ENCODE measurements at places on chromosomes 7 and 10.

DNA sequence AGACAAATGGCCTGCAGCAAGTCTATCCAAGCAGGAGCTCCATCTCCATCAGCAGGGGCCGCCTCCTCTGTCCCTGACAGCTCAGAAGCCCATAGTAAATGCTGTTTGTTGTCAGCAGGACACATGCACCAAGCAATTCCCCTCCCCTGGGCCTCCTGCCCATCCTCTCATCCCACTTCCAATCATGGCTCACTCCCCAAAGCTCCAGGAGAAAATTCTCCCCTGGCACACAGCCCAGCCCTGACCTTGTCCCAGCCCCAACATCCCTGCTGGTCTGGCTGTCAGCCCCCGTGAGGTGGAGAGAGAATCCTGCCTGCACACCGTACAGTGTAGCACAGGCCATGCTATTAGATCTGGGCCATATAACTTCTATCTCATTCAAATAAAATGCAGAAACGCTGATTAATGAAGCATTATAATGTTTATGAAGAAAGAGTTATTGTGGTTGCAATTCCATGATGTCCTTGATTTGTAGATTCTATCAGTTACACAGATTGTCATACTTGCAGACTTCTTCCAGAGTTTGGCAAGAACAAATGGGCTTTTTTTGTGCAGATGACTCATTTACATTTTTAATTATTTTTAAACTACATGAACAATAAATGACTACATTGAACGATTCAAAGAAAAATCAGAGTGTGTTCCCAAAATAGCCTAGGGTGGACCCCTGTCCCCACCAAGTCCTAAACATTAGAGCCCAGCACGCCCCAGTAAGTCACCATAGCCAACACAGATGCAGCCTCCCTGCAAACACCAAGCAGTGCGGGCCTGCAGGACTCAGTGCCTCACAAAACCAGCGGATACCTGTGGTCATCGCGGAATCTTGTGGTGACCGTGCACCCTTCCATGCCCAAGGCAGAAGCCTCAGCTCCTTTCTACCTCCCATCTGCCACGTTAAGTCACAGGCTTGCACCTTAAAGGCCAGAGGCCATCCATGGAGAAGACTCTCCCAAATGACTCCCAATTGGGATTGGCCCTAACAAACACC is 70.1 kb downstream of the COBL start:
- no peak for DNase-seq

DNA sequence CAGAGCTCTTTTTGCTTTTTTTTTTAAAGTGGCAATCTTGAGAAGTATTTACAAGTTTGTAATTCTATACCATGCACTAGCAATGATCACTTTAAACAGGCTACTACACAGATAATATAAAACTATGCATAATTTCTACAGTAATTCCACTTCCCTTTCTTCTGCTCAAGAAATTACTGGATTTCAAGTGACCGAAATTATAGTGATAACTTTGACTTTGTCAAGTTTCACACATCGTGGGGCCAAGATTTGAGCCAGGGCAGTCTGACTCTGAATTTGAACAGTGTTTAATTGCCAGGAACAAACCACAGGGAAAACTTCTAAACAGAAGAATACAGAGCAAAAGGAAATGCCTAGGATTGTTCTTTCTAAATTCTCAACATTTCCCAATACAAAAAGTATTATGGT is 288.3 kb upstream of the MKLN1 start:
- no peak for DNase-seq

DNA sequence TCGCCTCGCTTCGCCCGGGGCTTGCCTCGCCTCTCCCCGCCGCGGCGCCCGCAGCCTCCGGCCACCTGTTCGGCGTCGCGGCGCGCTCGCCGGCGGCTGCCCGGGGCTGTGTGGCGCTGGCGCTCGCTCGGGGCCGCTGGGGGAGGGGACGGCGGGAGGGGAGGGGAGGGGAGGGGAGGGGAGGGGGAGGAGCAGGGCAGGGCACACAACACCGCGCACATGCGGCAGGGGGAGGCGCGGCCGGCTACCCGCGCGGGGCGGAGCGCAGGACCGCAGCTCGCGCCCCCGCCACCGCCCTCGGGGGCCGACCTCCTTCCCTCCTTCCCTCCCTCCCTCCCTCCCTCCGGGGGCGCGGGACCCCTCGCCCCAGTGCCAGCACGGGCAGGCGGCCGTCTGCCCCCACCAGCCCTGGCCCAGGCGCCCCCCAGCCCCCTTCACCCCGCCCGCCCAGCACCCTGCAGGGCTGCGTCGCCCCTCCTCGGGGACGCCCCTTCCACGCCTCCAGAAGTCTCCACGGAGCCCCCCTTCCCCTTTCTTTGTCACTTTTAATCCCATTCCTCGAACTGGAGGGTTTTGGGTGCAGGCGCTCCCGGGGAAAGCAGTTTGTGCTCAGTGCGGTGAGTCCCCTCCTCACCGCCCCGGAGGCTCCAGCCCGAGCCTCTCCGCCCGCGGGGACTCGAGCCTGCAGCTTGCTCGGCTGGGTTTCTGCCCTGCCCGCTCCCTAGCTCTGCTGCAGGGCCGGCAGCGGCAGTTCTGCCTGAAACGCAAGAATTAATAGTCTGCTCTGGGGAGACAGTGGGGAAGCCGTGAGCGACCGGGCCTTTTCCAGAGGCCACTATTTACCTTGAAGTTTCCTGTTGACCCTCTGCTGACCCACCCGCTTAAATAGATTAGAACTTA is at the start of gene PARD3:
Gene PARD3, minus strand, starts transcription at position 112 of the 900 bp plus-strand sequence. CDS start 301 bp downstream, outside the sequence.
- no peak for DNase-seq

DNA sequence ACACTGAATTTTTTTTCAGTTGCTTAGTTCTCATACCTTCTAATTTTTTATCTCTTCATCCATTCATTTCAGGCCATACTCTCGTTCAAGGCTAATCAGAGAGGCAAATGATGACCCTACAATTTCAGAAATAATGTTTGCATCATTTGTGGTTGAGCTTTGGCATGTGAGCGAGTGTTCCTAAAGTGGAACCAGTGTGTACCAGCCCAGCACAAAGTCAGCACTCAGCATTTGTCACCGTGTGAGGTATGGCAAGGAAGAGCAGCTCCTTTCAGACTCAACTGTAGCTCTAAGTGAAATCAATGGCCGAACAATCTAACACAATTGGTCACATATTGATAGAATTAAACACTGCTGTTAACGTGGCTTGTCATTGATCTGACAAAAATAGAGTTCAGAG is 154.6 kb downstream of the POU6F2 start:
- DNase-seq: no peak

DNA sequence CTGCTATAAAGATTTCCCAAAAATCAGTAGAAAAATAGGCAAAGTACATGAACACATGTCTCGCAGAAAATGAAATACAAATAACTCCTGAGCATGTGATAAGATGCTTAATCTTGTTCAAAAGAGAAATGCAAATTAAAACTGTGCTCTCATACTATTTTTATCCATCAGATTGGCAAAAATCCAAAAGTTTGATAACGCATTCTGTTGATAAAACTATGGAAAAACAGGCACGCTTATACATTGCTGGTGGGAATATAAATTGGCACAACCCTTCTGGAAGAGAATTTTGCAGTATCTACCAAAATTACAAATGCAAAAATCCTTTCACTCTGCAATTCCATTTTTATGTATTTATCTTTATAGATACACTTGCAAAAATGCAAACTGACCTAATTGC is 315.0 kb downstream of the GRID1 start:
- DNase-seq: no peak

DNA sequence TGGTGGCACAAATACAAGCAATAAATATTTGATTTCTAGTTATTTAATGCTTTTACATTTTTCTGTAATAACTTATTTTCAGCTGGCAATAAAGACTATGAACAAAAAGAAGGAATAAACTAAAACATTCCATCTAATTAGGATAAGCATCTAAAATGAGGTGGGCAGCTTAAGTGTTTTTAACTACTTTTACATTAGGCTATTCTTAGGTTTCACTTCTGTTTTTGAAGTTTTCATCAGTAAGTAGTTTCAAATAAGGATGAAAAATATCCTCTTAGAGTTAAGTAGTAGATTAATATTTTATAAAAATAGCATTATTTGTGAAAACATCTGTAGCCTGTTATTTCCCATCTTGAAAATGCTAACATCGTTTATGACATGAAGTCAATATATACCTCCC is 15.9 kb downstream of the NT5C2 start:
- DNase-seq: no peak

DNA sequence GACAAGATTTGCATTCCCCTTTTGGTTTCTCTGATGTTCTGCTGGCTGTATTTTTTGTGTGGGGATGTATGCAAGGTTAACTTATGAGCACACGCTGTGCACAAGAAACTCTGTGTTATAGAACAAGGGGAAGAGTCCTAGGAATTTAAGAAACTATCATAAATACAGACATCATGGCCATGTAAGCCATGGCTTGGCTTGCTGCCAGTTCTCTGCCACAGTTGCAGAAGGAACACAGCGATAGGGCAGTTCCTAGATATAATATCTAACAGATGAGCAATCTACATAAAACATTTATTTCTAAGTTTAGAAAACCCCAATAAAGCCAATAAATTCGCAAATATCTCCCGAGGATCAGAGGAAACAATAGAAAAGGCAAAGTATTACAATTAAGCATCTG is 153.3 kb downstream of the LRRTM3 start:
- no peak for DNase-seq

DNA sequence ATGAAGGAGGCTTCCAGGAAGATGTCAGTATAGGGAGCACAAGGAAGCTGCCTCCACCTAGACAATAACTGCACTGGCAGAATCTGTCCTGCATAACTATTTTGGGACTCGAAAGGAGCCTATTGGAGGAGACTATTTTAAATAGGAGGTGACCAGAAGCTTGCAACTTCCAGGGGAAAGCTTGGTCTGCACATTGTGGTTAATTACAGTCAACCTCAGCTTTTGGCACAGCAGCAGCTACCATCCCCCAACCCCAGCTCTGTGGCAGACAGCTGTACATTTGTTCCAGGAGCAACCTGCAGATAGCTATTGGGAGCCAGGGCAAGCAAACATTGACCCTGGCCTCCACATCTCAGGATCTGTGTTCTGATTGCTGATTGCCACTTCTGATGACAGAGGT is 46.3 kb upstream of the NANOS1 start:
- no peak for DNase-seq

Measured in T-cell (primary cell).